ENCODE measurements at places on chromosomes 5 and 9. TPM values are rescaled to one million over a fixed set of nuclear protein-coding genes. Genes with fewer than 3 reads are reported as not detected.

Gene RMRP
- 13,164 TPM for total RNA-seq

Gene FOXD4
- not detected for total RNA-seq

Gene PCDHGA5
- total RNA-seq, result not detected

Gene CTXN3
- not detected for total RNA-seq

Gene SPINK5
- total RNA-seq, result not detected

Gene GPRIN1
- 1.6 TPM for total RNA-seq

Gene CNOT8
- total RNA-seq, result 78.6 TPM

Gene PFN3
- total RNA-seq, result not detected

Gene PLAC8L1
- not detected for total RNA-seq

DNA sequence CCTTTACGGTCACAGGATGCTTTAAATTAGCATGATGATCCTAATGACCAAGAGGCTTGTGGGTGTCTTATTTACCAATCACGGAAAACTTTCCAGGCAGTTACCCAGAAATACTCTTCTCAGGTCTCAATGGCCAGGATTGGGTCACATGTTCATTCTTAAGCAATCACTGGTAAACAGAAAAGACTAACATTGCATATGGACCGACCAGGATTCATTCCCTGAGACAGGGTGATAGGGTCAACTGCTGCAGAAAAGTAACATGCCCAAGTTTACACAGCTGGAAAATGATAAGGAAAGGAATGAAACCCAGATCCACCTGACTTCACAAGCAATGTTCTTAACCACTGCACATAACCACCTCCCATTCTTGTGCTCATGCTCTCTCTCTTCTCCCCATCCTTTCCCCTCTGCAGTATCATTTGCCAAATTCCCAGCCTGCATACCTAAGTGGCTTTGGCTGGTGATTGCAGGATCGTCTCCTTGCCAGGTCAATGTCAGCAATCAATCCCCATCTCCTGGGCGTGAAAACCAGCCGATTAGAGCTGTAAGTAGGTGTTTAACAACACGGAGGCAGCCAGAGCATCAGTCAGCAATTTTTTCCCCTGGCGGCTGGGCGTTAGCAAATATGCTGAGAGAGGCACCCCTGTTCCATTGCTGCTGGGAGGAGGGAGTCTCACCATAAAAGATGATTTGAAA, 219.4 kb downstream of the NMUR2 start:
- H3K27me3 ChIP-seq, result peaks cover 2% of the 10 kb centered on the region
- DNase-seq, result no peak
- no peaks in the 10 kb centered on the region for H3K4me1 ChIP-seq

GRCh38 chr5:137507150-137507549, 8.0 kb upstream of the SPOCK1 start:
- H3K27ac ChIP-seq, result no peak overlapping the region
- no peak for DNase-seq
- no peaks in the 10 kb centered on the region for H3K36me3 ChIP-seq
- no peaks in the 10 kb centered on the region for H3K4me1 ChIP-seq
- no peak overlapping the region for H3K4me3 ChIP-seq
- H3K27me3 ChIP-seq, result peaks cover 12% of the 10 kb centered on the region

- H3K36me3 ChIP-seq, result peaks cover 14% of the 10 kb centered on the region
- peaks cover 81% of the 10 kb centered on the region for H3K4me1 ChIP-seq
- H3K27me3 ChIP-seq, result peaks cover 6% of the 10 kb centered on the region
- H3K4me3 ChIP-seq, result peak overlapping the region; percentile 34
- peak; percentile 73 for DNase-seq
Observed at GRCh38 chr5:10632110-10632761, 68.4 kb downstream of the ANKRD33B start.

- H3K4me3 ChIP-seq, result peak overlapping the region; percentile 68
- H3K36me3 ChIP-seq, result no peaks in the 10 kb centered on the region
- H3K27me3 ChIP-seq, result peaks cover 61% of the 10 kb centered on the region
- no peak overlapping the region for H3K27ac ChIP-seq
- H3K4me1 ChIP-seq, result peaks cover 9% of the 10 kb centered on the region
Observed at GRCh38 chr5:38556088-38556598, 303 bp downstream of the LIFR start.

GRCh38 chr9:126859111-126859510, 1.3 kb upstream of the ZBTB34 start:
- peaks cover 5% of the 10 kb centered on the region for H3K27me3 ChIP-seq
- H3K4me3 ChIP-seq, result peak overlapping the region; percentile 74
- no peaks in the 10 kb centered on the region for H3K36me3 ChIP-seq

DNA sequence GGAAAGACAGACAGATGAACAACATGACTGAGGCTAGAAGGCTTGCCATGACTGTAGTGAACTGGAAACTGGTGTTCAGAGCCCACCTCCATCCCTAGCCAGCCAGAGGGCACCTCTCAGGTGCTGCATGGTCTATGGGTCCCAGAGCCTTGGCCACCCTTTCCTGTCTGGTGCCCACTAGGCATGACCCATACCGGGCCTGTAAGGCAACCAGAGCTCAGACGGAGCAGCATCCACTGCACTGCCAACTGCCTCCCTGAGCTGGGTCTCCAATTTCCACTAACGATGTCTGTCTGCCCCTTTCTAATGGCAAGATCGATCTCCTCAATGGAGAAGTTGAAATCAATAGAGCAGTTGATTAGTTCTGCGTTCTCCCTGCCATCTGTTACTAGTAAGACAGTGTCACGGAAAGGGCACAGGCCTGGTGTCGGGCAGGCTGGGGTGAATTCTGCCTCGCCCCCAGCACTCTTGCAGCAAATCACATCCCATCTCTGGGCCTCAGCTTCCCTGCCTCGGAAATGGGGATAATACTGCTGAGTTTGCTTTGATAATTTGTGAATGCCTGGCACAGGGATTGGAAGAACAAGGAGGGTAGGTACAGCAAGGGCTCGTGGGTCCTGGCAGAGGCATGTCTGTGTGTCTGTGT, 172.3 kb upstream of the MVB12B start:
- H3K27me3 ChIP-seq, result peaks cover 8% of the 10 kb centered on the region
- no peak overlapping the region for H3K4me3 ChIP-seq
- H3K36me3 ChIP-seq, result no peaks in the 10 kb centered on the region
- no peak for DNase-seq
- no peaks in the 10 kb centered on the region for H3K4me1 ChIP-seq

DNA sequence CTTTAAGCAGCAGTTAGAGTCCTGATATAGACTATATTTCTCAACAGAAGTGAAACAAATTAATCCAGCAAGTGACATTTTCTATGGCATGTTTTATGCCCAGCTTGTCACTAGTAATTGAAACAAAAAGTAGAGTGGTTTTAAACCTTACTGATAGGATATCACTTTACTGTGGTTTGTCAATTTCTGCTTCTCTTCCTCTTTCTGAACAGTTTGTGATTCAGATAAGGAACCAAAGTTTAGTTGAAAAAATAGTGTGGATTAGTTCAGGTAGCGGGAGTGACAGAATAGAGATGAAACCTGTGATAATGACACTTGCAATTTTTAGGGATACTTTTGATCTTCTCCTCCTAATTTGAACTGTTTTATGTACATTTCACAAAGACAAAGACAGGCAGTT, 485.7 kb upstream of the EDIL3 start:
- no peak overlapping the region for H3K27ac ChIP-seq
- H3K4me1 ChIP-seq, result no peaks in the 10 kb centered on the region
- no peak for DNase-seq
- H3K36me3 ChIP-seq, result no peaks in the 10 kb centered on the region

DNA sequence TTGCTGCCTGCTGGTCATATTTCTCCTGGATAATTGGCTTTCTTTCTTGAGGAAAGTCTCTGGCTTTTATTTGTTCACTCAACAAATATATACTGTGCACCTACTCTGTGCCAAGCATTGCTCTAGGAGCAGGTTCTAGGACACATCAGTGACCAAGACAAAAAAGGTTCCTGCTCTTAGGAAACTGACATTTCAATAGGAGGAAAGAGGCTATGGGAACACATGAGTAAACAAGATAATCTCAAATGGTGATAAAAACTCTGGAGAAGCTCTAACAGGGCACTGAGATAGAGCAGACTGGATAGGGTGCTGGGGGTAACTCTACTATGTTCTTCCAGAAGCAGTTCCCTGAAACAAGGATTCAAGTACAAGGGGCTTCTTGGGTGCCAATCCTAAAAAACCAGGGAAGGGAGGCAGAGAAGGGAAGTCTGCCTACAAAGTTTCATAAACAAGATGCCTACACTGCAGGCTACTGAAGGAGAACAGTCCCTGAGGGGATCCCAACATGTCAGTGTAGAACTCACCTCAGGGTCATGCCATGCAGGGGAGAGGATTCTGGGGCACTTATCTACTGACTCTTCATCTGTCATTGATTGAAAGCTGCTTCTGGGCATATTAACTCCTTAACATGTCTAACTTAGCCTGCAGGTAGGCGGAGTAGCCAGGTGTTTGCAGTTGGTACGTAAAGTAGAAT, 181.3 kb downstream of the GRIA1 start:
- DNase-seq, result no peak
- no peak overlapping the region for H3K4me3 ChIP-seq
- H3K36me3 ChIP-seq, result no peaks in the 10 kb centered on the region
- no peaks in the 10 kb centered on the region for H3K4me1 ChIP-seq
- H3K27ac ChIP-seq, result no peak overlapping the region

DNA sequence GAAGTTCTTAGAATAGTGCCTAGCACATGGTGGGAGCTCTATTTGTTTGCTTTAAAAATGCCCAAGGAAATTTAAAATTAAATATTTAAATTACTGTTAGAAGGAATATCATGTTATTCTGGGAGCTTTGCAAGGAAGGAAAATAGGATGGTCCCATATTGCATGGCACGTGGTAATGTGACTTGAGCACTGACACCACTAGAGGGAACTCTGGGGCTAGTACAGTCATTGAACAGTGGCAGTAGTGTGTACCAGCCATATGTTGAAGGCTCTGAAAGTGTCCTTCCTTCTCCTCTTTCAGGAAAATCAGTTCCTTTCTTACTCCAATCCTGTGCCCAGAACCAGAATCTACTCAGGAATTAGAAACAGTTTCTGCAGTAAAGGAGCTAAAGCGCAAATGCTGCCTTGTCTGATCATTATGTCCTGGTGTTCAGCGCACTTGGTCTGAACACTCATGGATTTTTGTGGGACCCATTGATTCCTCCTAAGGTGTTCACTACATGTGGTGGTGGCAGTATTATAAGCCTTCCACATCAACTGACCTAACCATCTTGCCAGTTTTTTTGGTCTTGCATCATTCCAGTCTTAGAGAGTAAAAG, 54.1 kb downstream of the GDA start:
- no peak overlapping the region for H3K4me3 ChIP-seq
- no peak overlapping the region for H3K27ac ChIP-seq
- no peaks in the 10 kb centered on the region for H3K36me3 ChIP-seq

DNA sequence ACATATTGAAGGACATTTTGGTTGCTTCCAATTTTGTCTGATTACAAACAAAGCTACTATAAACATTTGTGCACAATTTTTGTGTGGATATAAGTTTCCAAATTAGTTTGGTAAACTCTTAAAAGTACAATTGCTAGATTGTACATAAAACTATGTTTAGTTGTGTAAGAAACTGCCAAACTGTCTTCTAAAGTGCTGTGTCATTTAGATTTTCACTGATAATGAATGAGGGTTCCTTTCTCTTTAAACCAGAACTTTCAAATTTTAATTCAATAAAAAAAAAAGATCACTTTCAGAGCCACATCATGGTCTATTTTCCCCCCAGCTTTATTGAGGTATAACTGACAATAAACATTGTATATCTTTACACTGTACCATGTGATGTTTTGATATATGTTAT, 74.0 kb upstream of the TRPC7 start:
- no peak for DNase-seq
- H3K36me3 ChIP-seq, result no peaks in the 10 kb centered on the region
- H3K27ac ChIP-seq, result no peak overlapping the region

GRCh38 chr5:32604800-32605765, 19.7 kb downstream of the SUB1 start:
- H3K27ac ChIP-seq, result peak overlapping the region; percentile 27
- no peaks in the 10 kb centered on the region for H3K27me3 ChIP-seq
- peaks cover 39% of the 10 kb centered on the region for H3K36me3 ChIP-seq
- H3K4me3 ChIP-seq, result no peak overlapping the region
- DNase-seq, result no peak

DNA sequence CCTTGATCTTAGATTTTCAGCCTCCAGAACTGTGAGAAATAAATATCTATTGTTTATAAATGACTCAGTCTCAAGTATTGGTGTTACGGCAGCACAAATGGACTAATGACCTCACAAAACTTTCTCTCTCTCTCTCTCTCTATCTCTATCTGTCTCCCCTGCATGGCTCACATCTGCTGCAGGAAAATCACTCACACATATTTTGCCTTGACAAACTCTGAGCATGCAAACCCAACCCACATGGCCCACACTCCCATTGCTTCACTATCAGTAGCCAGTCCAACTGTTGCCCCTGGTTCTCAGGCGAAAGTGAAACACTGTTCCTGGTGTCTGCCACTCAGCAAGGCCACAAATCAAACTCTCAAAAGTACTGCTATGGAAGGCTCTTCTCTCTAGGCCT, 66.4 kb upstream of the PIK3R1 start:
- peaks cover 10% of the 10 kb centered on the region for H3K4me1 ChIP-seq
- no peaks in the 10 kb centered on the region for H3K36me3 ChIP-seq
- no peaks in the 10 kb centered on the region for H3K27me3 ChIP-seq
- DNase-seq, result no peak
- H3K27ac ChIP-seq, result no peak overlapping the region

GRCh38 chr9:2125906-2126305, 110.8 kb downstream of the SMARCA2 start:
- peaks cover 44% of the 10 kb centered on the region for H3K36me3 ChIP-seq
- DNase-seq, result no peak
- no peak overlapping the region for H3K4me3 ChIP-seq

- DNase-seq, result no peak
- H3K36me3 ChIP-seq, result no peaks in the 10 kb centered on the region
- no peak overlapping the region for H3K4me3 ChIP-seq
- H3K4me1 ChIP-seq, result no peaks in the 10 kb centered on the region
- no peak overlapping the region for H3K27ac ChIP-seq
Observed at GRCh38 chr5:65068410-65068809, 299.7 kb downstream of the CWC27 start.

DNA sequence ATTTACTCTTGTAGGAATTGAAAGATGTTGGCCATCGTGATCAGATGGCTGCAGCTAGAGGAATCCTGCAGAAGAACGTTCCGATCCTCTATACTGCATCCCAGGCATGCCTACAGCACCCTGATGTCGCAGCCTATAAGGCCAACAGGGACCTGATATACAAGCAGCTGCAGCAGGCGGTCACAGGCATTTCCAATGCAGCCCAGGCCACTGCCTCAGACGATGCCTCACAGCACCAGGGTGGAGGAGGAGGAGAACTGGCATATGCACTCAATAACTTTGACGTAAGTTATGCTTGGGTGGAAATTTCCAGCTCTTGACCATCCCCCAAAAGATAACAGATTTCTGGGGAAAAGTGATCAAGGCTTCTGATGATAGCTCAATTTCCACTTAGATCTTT, 50.6 kb downstream of the LRRTM2 start:
- H3K4me3 ChIP-seq, result no peak overlapping the region
- H3K27ac ChIP-seq, result no peak overlapping the region
- H3K27me3 ChIP-seq, result peaks cover 14% of the 10 kb centered on the region
- peak; percentile 16 for DNase-seq

Measured in activated CD8-positive, alpha-beta T cell treated with anti-CD3 and anti-CD28 coated beads for 36 hours (primary cell).